ENCODE measurements at places on chromosomes 1 and 21. TPM values are rescaled to one million over a fixed set of nuclear protein-coding genes. Genes with fewer than 3 reads are reported as not detected.

Gene TMPRSS15
- not detected for total RNA-seq

Gene CXADR
- 113 TPM for total RNA-seq

Gene KPNA6
- total RNA-seq = 111 TPM

Gene OPTC
- total RNA-seq = 0.30 TPM

Gene TINAGL1
- 14.2 TPM for total RNA-seq

Gene COL24A1
- 0.21 TPM for total RNA-seq

Gene NT5C1A
- total RNA-seq = not detected

Gene CHIT1
- total RNA-seq = not detected

Gene HCRTR1
- total RNA-seq = not detected
